ENCODE measurements at places on chromosomes 4 and X.

- no peak for DNase-seq
- no peak overlapping the region for H3K4me3 ChIP-seq
- H3K27ac ChIP-seq = no peak overlapping the region
- H3K36me3 ChIP-seq = no peaks in the 10 kb centered on the region
- H3K4me1 ChIP-seq = no peaks in the 10 kb centered on the region
Measured at GRCh38 chr4:98110929-98111328, 32.3 kb downstream of the STPG2 start.

DNA sequence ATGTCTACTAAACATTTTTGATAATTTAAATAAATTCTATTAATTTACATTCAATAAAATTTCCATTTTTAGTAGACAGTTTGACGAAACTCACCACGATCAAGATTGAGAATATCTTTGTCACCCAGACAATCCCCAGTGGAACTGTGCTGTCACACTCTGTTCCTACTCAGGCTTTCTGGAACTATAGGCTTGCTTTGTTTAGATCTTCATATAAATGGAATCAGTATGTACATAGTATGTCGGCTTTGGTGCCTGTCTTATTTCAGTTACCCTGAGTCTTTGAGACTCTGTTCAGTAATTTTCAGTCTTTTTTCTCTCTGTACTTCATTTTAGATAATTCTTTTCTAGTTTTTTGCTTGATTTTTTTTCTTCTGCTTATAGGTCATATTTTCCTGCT lies 163.5 kb upstream of the EMCN start:
- DNase-seq = no peak
- H3K4me3 ChIP-seq = no peak overlapping the region
- no peak overlapping the region for H3K27ac ChIP-seq
- H3K4me1 ChIP-seq = no peaks in the 10 kb centered on the region
- H3K27me3 ChIP-seq = no peaks in the 10 kb centered on the region

GRCh38 chrX:82589410-82589809 lies 918.7 kb upstream of the POU3F4 start:
- no peaks in the 10 kb centered on the region for H3K4me1 ChIP-seq
- H3K36me3 ChIP-seq = no peaks in the 10 kb centered on the region
- DNase-seq = peak; percentile 6
- no peak overlapping the region for H3K4me3 ChIP-seq

GRCh38 chr4:174669270-174669669 lies 147.0 kb upstream of the HPGD start:
- H3K27ac ChIP-seq = no peak overlapping the region
- no peak overlapping the region for H3K4me3 ChIP-seq
- no peaks in the 10 kb centered on the region for H3K27me3 ChIP-seq

GRCh38 chrX:154748712-154749339 lies 2.1 kb downstream of the GAB3 start:
- no peak overlapping the region for H3K4me3 ChIP-seq
- no peaks in the 10 kb centered on the region for H3K4me1 ChIP-seq
- DNase-seq = no peak
- H3K27me3 ChIP-seq = peaks cover 5% of the 10 kb centered on the region

GRCh38 chr4:38292529-38292928 lies 332.3 kb downstream of the PTTG2 start:
- H3K36me3 ChIP-seq = no peaks in the 10 kb centered on the region
- no peak for DNase-seq
- H3K27ac ChIP-seq = no peak overlapping the region
- H3K4me1 ChIP-seq = no peaks in the 10 kb centered on the region
- H3K27me3 ChIP-seq = no peaks in the 10 kb centered on the region

DNA sequence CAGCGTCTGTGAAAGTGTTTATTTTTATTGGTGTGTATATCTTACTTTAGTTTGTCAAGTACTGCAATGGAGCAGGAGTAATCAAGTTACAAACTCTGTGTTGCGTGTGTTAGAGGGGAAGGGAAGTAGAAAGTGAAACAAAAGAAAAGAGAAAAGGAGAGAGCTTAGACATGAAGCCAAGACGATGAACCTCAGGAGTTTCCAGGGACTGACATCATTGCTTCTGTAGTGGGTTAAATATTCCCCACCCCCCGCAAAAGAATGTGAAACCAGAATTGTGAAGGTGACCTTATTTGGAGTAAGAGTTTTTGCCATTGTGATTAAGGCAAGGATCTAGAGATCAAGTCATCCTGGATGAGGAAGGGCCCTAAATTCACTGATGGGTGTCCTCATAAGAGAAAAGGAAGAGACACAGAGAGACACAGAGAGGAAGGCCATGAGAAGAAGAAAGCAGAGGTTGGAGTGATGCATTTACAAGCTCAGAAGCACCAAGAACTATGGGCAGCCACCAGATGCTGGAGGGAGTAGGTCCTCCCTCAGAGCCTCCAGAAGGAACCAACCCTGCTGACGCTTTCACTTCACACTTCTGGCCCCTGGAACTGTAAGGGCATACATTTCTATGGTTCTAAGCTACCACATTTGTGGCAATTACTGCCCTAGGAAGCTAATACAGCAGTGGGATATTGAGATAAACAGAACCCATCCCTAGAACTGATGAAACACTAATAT lies 173.6 kb upstream of the SFRP2 start:
- no peak for DNase-seq
- H3K36me3 ChIP-seq = no peaks in the 10 kb centered on the region
- no peaks in the 10 kb centered on the region for H3K4me1 ChIP-seq
- no peaks in the 10 kb centered on the region for H3K27me3 ChIP-seq

- no peaks in the 10 kb centered on the region for H3K36me3 ChIP-seq
- H3K27ac ChIP-seq = no peak overlapping the region
- no peak for DNase-seq
- H3K27me3 ChIP-seq = no peaks in the 10 kb centered on the region
Measured at GRCh38 chrX:130772105-130772775, 130.8 kb downstream of the ENOX2 start.

DNA sequence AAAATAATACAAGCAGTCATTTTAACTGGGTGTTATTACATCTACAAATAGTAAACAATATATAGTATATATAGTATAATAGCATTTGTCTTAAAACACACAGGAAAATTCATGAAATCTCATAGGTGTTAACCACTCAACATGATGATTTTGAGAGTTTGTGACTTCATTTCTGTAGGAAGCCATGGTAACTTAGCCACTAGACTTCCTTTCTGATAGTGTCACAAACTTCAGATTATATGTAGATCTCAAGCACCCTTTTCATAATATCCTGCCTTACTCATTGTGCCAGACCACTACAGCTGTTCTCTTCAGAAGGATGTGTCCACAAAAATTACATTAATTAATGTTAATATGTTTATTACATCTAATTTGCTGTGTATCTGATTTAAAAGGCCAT lies 1250.6 kb downstream of the ADGRL3 start:
- DNase-seq = no peak
- H3K36me3 ChIP-seq = no peaks in the 10 kb centered on the region
- H3K27me3 ChIP-seq = no peaks in the 10 kb centered on the region

DNA sequence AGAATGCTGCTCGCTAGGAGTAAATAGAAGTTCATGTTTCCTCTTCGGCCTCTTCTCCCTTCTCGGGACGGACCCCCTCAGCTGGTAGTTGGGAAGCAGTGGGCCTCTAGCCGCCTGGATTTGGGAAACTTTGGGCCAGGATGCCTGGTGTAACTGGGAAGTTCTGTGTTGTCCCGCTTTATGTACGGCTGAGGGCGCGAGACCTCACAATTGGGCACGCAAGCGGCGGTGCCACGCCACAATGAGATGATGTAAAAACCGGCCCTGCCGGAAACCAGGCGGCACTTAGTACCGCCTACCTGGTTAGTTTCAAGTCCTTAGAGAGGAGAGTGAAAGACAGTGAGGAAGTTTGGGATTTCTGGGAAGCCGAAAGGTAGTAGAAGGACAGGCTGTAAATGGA lies at the start of gene CT83:
Gene CT83 (minus strand): TSS at position 155 of the 400 bp plus-strand sequence. CDS start 120 bp downstream, at position 35.
- no peaks in the 10 kb centered on the region for H3K27me3 ChIP-seq
- H3K27ac ChIP-seq = no peak within 1 kb of the TSS
- no peak for DNase-seq
- H3K4me1 ChIP-seq = no peaks in the 10 kb centered on the region

DNA sequence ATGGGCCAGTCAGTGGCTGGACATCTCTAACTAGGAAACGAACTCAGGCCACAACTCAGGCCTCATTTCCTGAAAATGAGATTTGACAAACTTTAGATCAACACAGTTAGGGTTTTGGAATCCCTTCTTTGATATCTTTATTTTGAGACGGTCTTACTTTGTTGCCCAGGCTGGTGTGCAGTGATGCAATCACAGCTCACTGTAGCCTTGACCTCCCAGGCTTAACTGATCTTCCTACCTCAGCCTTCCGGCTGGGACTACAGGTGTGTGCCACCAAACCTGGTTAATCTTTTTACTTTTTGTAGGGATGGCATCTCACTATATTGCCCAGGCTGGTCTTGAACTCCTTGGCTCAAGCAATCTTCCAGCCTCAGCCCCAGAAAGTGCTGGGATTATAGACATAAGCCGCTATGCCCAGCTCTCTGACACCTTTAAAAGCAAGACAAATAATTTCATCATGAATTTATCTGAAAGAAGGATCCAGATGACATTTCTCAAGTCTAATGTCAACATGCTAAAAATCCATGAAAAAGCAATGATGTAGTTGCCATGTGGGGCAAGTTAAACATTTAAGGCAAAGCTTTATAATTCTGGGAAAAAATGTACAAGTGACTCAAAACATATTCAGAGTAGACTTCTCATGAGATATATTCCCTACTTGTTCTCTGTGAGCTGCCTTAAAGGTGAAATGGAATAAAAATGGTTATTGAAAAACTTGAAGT lies 89.1 kb upstream of the CBR4 start:
- no peak for DNase-seq
- no peaks in the 10 kb centered on the region for H3K4me1 ChIP-seq
- H3K4me3 ChIP-seq = no peak overlapping the region
- peaks cover 10% of the 10 kb centered on the region for H3K36me3 ChIP-seq
- H3K27ac ChIP-seq = no peak overlapping the region
- H3K27me3 ChIP-seq = no peaks in the 10 kb centered on the region

- H3K4me1 ChIP-seq = no peaks in the 10 kb centered on the region
- H3K4me3 ChIP-seq = no peak overlapping the region
- no peak overlapping the region for H3K27ac ChIP-seq
- no peak for DNase-seq
- no peaks in the 10 kb centered on the region for H3K36me3 ChIP-seq
Measured at GRCh38 chrX:1734806-1735205, 119.9 kb downstream of the ASMT start.

GRCh38 chr4:7818399-7818911 lies 121.2 kb downstream of the AFAP1 start:
- peaks cover 4% of the 10 kb centered on the region for H3K36me3 ChIP-seq
- DNase-seq = no peak
- H3K4me1 ChIP-seq = no peaks in the 10 kb centered on the region
- H3K27ac ChIP-seq = no peak overlapping the region
- H3K27me3 ChIP-seq = no peaks in the 10 kb centered on the region

DNA sequence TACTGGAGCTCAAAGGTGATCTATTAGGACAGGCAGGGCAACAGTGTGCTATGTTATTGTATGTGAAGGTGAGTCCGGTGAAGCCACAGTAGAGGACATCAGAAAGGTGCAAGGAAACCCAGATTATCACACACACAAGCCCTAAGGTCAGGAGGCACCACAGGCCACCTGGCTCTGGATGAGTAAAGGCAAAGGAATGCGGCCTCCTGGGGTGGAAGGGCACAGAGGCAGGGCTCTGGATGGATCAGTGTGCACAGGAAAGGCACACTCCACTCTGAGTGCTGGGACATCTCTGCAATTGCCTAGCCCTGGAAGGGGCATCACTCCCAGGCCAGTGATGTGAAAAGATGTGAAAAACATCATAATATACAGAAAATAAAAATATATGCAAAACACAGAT lies 683.5 kb downstream of the TRIML1 start:
- H3K4me1 ChIP-seq = no peaks in the 10 kb centered on the region
- no peaks in the 10 kb centered on the region for H3K27me3 ChIP-seq
- DNase-seq = peak; percentile 10
- H3K4me3 ChIP-seq = no peak overlapping the region
- H3K27ac ChIP-seq = no peak overlapping the region

DNA sequence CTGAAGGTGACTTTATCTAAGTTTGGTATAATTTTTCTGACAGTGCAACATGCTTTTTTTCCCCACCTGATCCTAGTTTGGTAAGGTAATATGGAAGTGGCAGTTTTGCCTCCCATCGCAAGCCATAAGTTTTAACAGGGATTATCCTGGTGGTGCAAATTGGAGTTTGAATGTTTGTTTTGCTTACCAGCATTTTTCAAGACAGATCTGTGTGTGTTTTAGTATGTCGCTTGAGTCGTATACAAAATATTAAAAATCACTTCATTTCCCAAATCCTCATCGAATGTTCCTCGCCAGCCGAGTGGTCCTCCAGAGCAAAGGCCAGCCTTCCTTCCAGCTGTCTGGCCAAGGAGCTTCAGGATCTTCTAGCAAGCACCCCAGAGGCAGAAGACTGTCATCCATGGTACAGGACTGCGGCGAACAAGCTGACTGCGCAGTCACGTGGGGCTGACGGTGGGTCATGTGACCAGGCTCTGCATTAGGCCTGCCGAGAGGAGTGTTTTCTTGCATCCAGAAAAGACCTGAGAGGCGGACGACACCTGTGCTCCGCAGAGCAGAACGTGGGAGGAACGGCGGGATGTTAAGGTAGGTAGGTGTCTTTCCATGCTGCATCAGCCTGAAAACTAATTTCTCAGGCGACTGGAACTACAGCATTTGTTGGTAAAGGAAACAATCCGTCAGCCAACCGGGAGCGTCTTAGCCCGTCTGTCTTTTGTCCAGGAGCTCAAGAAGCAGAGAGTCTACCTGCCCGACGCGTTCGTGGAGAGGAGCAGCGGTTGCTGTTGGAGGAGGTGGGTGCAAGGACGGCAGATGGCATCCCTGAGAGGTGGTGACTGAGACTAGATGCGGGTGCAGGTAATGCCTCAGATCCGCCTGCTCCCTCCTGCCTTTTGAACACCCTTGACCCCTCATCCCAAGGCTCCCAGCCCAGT lies at the start of gene GPRASP3:
Gene GPRASP3 (plus strand): TSS at position 507 of the 932 bp plus-strand sequence. CDS start 28,253 bp downstream, outside the sequence.
- H3K4me3 ChIP-seq = no peak within 1 kb of the TSS
- H3K27ac ChIP-seq = no peak within 1 kb of the TSS
- no peaks in the 10 kb centered on the region for H3K36me3 ChIP-seq
- no peaks in the 10 kb centered on the region for H3K4me1 ChIP-seq

DNA sequence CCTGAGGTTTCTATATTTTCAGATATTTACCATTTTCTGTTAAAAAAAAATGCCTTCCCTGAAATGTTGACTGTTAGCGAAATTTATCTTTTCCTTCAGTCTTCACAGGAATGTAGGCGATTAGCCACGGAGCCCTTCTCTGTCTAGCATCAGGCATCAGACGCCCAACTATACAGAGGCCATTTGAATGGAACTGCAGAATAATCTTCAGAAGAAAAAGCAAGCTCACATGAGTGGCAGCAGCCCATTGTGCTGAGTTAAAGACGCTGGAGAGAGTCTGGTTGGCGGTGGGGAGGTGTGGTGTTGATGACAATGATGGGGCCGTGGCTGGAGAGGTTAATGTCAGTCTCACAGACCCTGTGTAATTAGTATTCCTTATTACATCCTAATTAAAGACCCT lies 196.8 kb upstream of the LEF1 start:
- H3K27ac ChIP-seq = no peak overlapping the region
- peaks cover 35% of the 10 kb centered on the region for H3K27me3 ChIP-seq
- no peaks in the 10 kb centered on the region for H3K36me3 ChIP-seq
- DNase-seq = no peak
